ENCODE measurements at places on chromosomes 1 and 21. TPM values are rescaled to one million over a fixed set of nuclear protein-coding genes. Genes with fewer than 3 reads are reported as not detected.

The ATP5PO gene
- 295 TPM for polyA plus RNA-seq

The DRAM2 gene
- polyA plus RNA-seq: 38.4 TPM

The VPS26C gene
- 29.9 TPM for polyA plus RNA-seq

The FCMR gene
- polyA plus RNA-seq: 1.7 TPM

The SPATA21 gene
- polyA plus RNA-seq: not detected

The RER1 gene
- 72.4 TPM for polyA plus RNA-seq

All from muscle of back (tissue), 13 donors.